ENCODE measurements at places on chromosomes 16 and 17.

- DNase-seq, result no peak
Measured at GRCh38 chr17:32323811-32324491, 18.0 kb downstream of the C17orf75 start.

DNA sequence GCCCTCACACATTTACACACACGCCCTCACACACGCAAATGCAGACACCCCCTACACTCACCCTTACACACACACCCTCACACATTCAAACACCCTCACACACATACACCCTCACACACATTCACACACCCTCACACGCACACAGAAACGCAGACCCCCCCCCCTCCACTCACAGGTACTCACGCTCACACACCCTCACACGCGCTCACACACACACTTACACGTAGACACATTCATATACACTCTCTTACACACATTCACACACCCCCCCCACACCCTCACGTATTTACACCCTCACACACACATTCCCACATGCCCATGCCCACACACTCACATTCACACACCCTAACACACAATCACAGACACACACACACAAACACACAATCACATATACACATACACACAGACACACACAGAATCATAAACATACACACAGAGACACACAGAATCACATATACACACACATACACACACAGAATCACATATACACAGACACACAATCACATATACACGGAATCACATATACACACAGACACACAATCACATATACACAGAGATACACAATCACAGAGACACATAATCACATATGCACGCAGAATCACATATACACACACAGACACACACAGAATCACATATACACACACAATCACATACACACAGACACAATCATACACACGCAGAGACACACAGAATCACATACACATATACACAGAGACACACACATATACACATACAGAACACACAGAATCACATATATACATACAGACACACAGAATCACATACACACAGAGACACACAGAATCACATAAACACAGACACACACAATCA, 250.1 kb upstream of the RPL38 start:
- no peak for DNase-seq

DNA sequence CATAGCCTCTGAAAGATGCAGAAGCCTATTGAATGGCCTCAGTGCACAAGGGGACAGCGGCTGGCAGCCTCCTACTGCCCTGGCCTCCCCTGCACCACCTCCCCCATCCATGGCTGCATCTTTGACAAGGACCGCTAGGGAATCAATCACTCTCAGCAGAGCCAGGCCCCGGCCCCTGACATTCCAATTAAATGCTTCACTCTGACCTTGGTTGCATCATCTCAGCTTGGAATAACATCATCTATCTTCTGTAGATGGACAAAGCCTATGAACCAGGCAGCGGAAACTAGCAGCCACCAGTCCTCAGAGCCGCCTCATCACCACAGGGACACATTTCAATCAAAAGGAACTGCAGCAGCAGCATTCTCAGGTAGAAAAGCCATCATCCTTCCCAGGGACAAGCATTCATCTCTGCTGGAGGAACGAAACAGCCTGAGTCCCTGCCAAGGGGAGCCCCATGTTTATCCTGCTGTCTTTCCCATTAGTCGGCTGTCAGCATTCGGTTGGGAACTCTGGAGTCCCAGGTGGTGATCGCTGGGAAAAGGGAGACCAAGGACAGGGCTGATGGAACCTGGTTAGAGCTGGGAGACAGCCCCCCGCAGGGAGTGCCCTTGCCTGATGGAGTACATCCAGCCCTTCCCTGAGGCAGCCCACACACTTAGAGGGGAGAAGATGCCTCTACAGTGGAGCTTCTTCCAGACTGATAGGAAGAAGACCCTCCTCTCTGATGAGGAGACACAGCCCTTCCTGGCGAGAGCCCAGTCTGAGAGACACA, 11.5 kb upstream of the TMEM132E start:
- no peak for DNase-seq

- no peak for DNase-seq
Measured at GRCh38 chr17:15038656-15039055, 226.5 kb downstream of the PMP22 start.

DNA sequence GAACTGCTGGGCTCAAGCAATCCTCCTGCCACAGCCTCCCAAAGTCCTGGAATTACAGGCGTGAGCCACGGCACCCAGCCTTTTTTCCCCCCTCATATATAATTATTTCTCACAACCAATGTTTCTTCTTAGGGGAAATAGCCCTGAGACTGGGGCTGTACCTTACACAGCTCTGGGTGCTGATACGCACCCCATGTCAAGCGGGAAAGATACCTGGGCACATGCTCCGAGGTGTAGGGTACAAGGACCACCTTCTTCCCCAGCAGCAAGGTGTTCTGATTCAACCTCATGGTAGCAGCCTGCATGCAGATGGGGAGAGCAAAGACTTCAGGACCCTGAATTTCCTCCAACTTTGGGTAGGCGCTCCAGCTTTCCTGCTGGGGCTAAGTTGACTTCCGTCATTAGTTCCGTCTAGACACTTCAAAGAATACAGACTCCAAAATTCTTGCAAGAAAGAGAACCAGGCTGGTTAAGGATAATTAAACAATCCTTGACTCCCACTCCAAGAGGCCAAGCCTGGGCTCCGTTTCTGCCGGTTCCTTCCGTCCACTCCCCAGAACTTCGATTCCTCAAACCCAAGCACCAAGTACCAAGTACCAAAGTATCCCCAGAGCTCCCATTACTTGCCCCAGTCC, 619 bp downstream of the NAT9 start:
- no peak for DNase-seq

DNA sequence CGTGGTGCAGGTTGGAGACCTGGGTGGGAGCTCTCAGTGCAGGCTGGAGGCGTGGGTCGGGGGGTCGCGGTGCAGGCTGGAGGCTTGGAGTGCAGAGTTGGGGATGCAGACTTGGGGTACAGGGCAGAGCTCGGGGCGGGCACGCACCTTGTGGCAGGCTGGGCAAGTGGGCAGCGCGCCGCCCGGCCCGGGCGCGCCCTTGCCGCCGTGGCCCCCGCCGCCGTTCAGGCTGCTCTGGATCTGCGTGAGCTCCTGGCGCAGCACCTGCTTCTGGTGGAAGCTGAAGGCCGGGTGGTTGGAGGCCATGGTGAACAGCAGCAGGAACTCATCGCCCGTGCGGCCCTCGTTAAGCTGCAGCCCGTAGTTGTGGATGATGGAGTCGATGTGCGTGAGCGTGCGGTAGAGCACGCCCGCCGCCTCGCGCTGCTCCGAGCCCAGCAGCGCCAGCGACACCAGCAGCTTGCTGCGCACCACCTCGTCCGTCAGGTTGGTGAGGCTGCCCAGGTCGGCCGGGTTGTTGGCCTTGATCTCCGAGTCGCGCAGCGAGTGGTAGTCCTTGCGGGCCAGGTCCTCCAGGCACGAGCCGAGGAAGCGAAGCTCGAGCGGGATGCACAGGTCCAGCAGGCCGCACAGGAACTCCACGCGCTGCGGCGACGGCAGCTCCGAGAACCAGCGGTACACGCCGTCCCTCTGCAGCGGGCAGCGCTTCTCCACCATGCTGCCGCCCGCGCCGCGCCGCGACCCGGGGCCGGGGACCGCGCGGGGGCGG, 1.1 kb downstream of the ZCCHC14 start:
- no peak for DNase-seq

DNA sequence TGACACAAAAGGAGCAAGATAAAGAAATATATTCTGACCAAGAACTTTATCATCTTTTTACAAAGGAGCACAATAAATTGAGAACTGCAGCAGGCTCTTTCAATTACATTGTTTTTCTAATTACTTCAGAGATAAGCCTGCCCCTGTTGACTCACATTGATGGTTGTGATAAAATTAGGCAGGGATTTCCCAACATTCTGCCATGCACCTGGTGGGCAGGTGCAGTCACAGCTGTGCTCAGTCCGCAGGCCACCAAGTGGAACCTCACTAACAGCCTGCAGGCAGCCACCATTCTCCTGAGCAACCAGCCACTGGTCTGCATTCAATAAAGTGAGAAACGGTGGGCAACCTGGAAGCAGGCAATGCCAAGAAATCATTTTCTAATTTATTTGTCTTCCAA, 5.1 kb downstream of the FANCA start:
- no peak for DNase-seq

Measured in NCI-H2081 treated with DMSO at 0.1 percent for 48 hours (cell line).